Endothelial cell (in vitro differentiated cells): ENCODE measurements at places on chromosomes 6 and 20. TPM values are rescaled to one million over a fixed set of nuclear protein-coding genes. Genes with fewer than 3 reads are reported as not detected.

DNA sequence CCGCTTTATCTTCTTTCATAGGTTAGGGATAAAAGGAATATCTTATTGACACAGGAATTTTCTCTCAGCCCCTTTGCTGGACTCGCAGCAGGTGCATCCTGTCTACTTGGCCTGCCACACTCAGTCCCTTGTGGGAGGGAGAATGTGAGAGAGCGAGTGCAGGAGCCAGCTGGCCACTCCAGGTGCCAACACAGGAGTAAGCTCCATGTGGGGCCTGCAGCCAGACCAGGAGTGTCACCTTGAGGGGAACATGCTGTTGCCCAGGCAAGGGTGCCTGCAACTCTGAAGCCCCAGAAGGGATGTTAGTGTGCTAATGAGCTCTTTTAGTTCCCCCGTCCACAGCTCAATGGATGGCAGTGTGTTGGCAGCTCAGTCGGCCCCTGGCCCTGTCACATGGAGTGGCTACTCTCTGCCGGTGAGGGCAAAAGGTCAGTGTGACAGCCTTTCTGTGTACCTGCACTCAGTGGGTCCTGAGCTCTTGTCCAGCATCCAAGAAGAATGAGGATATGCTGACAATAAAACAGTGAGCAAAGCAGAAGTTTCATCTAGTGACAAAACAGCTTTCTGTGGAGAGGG is 57.1 kb downstream of the CRYBG1 start:
- H3K36me3 ChIP-seq, result no peaks in the 10 kb centered on the region
- no peaks in the 10 kb centered on the region for H3K27me3 ChIP-seq
- H3K4me1 ChIP-seq, result peaks cover 4% of the 10 kb centered on the region
- no peak overlapping the region for H3K27ac ChIP-seq

DNA sequence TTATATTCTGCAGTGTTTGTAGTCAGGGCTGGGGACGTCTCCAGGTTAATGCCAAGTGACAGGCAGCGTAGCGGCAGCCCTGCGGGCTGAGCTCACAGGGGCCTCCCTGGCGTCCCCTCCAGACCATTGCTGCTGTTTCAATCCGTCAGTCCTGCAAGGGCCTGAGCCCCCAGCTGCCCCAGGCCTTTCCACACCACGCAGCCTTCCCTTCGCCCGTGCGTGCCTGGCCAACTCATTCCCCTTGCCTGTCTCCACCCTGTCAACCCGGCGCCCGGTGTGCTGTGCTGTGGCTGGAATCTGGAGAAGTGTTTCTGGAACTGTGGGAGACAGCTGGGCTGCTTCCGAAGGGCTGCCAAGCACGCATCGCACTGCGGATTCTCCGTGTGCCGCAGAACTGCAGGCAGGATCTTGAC is 11.9 kb downstream of the BHLHE23 start:
- no peak overlapping the region for H3K27ac ChIP-seq
- no peaks in the 10 kb centered on the region for H3K4me1 ChIP-seq
- no peak overlapping the region for H3K4me3 ChIP-seq

DNA sequence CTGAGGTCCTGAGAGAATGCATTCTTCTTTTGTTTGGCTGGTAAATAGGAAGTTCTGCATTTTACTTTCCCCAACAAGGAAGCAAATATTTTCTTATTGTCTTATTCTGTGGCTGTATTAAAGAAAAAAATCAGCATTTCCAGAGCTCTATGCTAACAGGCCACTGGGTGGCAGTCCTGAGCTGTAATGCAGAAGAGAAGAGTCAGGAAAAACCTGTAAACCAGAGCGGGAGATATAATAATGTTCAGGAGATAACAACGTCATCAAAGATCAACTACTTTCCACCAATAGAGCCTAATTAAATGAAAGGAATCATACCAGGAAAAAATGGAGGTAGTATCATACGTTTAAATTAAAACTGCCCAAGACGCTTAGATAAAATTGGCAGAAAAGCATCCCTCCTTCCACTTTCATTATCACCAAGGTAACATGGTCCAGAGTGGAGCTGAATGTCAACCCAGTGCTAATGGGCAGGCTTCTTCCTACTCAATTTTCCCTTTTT is 55.6 kb upstream of the CARMIL1 start:
- no peak overlapping the region for H3K27ac ChIP-seq
- peaks cover 2% of the 10 kb centered on the region for H3K27me3 ChIP-seq
- peaks cover 34% of the 10 kb centered on the region for H3K4me1 ChIP-seq
- peak; percentile 66 for DNase-seq
- no peak overlapping the region for H3K4me3 ChIP-seq

DNA sequence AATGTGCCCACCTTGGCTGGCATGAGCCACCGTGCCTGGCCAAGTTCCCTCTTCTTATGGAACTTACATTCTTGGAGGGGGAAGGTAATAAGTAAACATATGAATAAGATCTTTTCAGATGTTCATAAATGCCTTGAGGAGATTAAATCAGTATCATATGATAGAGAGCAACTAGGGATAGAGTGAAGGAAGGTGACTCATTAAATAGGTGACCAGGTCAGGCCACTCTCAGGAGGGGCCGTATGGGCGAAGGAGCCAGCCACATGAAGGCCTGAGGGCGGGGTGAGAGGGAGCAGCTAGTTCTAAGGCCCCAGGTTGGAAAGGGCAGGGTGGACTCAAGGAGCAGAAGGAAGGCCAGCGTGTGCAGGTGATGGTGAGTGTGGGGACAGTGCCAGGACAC is 91.1 kb downstream of the UST start:
- no peak overlapping the region for H3K27ac ChIP-seq
- peaks cover 4% of the 10 kb centered on the region for H3K4me1 ChIP-seq
- H3K27me3 ChIP-seq, result no peaks in the 10 kb centered on the region

Gene MOXD1
- total RNA-seq, result 0.08 TPM

DNA sequence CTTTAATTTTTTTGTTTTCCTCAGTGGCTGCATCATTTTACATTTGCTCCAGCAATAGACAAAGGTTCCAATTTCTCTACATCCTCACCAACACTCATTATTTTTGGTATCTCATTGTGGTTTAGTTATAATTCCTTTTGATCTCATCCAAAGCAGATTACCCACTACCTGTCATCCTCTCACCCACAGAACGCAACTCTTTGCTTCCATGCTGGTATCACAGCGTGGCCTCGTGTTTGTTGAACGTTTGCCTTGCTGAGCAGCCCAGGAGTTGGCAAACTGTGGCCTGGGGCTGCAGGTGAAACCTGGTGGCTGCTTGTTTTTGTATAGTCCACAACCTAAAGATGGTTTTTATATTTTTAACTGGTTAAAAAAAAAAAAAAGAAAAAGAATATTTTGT is 181.9 kb downstream of the BCAS1 start:
- DNase-seq, result no peak
- no peak overlapping the region for H3K27ac ChIP-seq
- H3K36me3 ChIP-seq, result no peaks in the 10 kb centered on the region
- H3K4me1 ChIP-seq, result peaks cover 10% of the 10 kb centered on the region

Gene DZANK1
- total RNA-seq, result 4.2 TPM

Gene TRIM31
- total RNA-seq, result not detected

Gene CDSN
- total RNA-seq, result not detected

GRCh38 chr20:63968136-63968927 is 1.4 kb downstream of the ZNF512B start:
- H3K36me3 ChIP-seq, result peaks cover 12% of the 10 kb centered on the region
- peaks cover 3% of the 10 kb centered on the region for H3K27me3 ChIP-seq
- peak overlapping the region; percentile 90 for H3K4me3 ChIP-seq
- H3K4me1 ChIP-seq, result peaks cover 14% of the 10 kb centered on the region
- H3K27ac ChIP-seq, result no peak overlapping the region

Gene OLIG3
- total RNA-seq, result not detected

DNA sequence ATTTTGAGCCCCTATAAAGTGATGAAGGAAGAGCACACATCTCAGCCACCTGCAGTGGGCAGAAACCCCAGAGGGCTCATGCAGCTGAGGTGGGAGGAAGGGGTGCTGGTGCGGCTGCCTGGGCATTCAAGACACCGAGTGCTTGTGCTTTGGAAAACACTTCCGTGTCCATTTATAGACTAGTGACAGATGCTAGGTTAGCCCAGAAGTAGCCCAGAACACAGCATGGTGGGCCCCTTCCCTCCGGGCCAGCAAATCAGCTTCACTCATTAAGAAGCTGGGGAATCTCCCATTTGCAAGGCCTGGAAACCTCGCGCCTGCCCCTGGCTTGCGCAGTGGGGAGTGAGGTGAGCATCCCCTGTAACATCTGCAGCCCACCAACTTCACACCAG is 12.9 kb downstream of the BEND3 start:
- DNase-seq, result no peak
- no peaks in the 10 kb centered on the region for H3K27me3 ChIP-seq

DNA sequence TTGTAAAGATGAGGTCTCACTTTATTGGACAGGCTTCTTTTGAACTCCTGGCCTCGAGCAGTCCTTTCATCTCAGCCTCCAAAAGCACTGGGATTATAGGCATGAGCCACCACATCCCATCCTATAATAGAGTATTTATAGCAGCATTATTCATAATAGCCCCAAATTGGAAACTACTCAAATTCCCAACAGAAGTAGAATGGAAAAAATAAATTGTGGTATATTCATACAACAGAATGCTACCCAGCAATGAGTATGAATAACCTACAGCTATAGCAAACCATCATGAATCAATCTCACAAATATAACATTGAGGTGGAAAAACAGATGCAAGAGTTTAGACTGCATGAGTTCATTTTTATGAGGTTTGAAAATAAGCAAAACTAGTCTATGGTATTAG is 84.8 kb upstream of the BTBD3 start:
- DNase-seq, result no peak
- no peaks in the 10 kb centered on the region for H3K27me3 ChIP-seq
- no peak overlapping the region for H3K27ac ChIP-seq
- no peak overlapping the region for H3K4me3 ChIP-seq
- no peaks in the 10 kb centered on the region for H3K4me1 ChIP-seq
- no peaks in the 10 kb centered on the region for H3K36me3 ChIP-seq

GRCh38 chr6:16374461-16375200 is 136.2 kb downstream of the GMPR start:
- peaks cover 3% of the 10 kb centered on the region for H3K4me1 ChIP-seq
- H3K27me3 ChIP-seq, result no peaks in the 10 kb centered on the region
- no peak for DNase-seq

DNA sequence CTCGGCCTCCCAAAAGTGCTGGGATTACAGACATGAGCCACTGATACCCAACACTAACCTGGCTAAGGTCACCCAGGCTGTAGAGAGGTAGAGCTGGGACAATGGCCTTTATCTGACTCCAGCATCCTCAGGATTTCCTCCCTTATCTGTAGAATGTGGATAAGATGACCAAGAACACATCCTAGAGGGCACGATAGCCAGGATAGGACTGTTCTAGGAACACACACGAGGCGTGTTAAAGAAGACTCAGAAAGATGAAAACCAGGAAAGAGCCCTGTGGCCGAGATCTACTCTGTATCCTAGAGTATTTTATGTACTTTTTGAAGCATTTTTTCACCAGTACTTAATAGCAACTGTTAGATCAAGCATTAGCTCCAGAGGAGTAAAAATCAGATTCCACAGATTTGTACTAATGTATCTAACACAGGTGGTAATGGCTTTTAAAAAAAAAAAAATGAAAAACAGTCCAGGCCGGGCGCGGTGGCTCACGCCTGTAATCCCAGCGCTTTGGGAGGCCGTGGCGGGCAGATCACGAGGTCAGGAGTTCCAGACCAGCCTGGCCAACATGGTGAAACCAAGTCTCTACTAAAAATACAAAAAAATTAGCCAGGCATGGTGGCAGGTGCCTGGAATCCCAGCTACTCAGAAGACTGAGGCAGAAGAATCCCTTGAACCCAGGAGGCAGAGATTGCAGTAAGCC is 17.3 kb downstream of the PPP1R10 start:
- peaks cover 32% of the 10 kb centered on the region for H3K36me3 ChIP-seq
- H3K4me1 ChIP-seq, result peaks cover 36% of the 10 kb centered on the region
- peak; percentile 25 for DNase-seq
- H3K27ac ChIP-seq, result peak overlapping the region; percentile 82

DNA sequence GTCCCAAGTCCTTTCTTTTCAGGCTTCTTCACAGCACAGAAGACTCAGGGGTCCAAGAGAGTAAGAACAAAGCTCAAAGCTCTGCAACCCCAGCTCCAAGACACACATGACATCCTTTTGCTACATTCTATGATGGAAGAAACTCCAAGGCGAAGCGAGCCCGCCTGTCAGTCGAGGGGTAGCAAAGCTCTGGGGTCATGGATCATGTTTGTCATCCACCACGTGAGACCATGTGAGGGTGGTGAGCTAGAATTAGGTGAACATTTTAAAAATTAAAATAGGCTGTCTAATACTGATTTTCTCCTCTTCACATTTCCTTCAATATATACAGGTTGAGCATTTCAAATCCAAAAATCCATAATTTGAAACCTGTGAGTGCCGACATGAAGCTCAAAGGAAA is 189.6 kb downstream of the TTLL2 start:
- no peaks in the 10 kb centered on the region for H3K36me3 ChIP-seq
- no peaks in the 10 kb centered on the region for H3K27me3 ChIP-seq
- H3K27ac ChIP-seq, result no peak overlapping the region
- no peak overlapping the region for H3K4me3 ChIP-seq

- no peak for DNase-seq
- H3K27me3 ChIP-seq, result peaks cover 2% of the 10 kb centered on the region
- H3K27ac ChIP-seq, result no peak overlapping the region
- no peak overlapping the region for H3K4me3 ChIP-seq
- peaks cover 2% of the 10 kb centered on the region for H3K4me1 ChIP-seq
- peaks cover 23% of the 10 kb centered on the region for H3K36me3 ChIP-seq
Observed at GRCh38 chr6:166578536-166579236, 7.8 kb downstream of the RAMACL start.

Gene RAMACL
- total RNA-seq, result 4.9 TPM

DNA sequence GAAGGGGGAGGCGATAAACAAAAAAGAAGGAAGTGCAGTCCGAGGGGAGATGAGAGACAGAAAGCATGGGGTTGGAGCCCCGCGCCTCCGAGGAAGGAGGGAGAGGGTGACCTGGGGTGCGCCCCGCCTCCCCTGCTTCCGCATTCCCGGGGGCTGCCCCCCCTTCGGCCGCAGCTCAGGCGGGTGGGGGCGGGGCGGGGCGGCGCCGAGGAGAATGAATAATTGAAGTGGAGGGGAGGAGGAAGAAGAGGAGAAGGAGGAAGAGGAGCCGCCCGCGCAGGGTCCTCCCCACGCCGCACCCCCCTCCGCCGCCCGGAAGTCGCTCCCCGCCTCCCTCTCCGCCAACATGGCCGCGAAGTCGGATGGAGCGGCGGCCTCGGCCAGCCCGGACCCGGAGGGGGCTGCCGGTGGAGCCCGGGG is at the start of gene XKR7:
Gene XKR7, plus strand, starts transcription at position 322 of the 420 bp plus-strand sequence. Its CDS starts 25 bp downstream, at position 347.
- peaks cover 4% of the 10 kb centered on the region for H3K4me1 ChIP-seq
- H3K27ac ChIP-seq, result no peak within 1 kb of the TSS
- peaks cover 5% of the 10 kb centered on the region for H3K27me3 ChIP-seq
- DNase-seq, result peak; percentile 22
- no peaks in the 10 kb centered on the region for H3K36me3 ChIP-seq
- peak within 1 kb of the TSS; percentile 91 for H3K4me3 ChIP-seq

Gene LST1
- total RNA-seq, result 1.7 TPM

DNA sequence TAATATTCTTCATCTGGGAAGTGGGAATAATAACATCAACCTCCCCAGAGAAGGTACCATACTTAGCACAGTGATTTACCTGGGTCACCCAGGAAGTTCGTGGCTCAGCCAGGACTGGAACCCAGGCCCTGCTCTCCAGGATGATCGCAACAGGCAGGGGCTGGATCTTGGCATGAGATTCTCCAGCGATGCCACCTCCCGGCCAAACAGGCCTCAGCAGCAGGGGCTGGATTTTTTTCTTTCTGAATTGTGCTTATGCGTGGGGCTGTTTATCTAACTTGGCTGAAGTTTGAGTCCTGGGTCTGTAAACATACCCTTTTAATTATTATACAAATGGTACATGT is 129.5 kb upstream of the PTPN1 start:
- H3K4me3 ChIP-seq, result peak overlapping the region; percentile 59
- H3K4me1 ChIP-seq, result peaks cover 50% of the 10 kb centered on the region
- DNase-seq, result no peak
- H3K27ac ChIP-seq, result no peak overlapping the region
- peaks cover 4% of the 10 kb centered on the region for H3K36me3 ChIP-seq

- H3K4me1 ChIP-seq, result peaks cover 29% of the 10 kb centered on the region
- H3K36me3 ChIP-seq, result no peaks in the 10 kb centered on the region
- DNase-seq, result no peak
- peaks cover 1% of the 10 kb centered on the region for H3K27me3 ChIP-seq
Observed at GRCh38 chr6:71252960-71253359, 35.7 kb upstream of the OGFRL1 start.
